HT1080 (cell line): ENCODE measurements at places on chromosomes 12 and 14.

GRCh38 chr12:87848248-87848868, 180.8 kb downstream of the C12orf50 start:
- DNase-seq, result peak; percentile 69

- DNase-seq, result peak; percentile 63
Measured at GRCh38 chr12:60335745-60336144, 739.9 kb downstream of the SLC16A7 start.

DNA sequence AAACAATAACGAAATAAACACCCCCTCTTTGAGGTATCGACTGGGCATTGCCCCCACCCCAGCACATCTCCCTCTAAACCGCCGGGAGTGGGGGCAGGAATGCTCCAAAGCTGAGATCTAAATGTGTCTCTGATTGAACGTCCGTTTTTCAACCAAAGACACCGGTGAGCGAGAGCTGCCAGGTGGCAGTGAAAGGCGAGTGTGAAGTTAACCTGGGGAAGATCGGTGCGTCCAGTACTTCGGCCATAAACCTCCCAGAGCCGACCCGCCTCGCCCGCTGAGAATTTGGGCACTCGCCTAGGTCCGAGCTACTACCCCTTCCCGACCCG, 625 bp downstream of the ANGEL1 start:
- DNase-seq, result no peak

GRCh38 chr12:1630827-1631591, 2.0 kb downstream of the WNT5B start:
- no peak for DNase-seq

- DNase-seq, result no peak
Measured at GRCh38 chr12:75774261-75775052, 257.1 kb downstream of the PHLDA1 start.

DNA sequence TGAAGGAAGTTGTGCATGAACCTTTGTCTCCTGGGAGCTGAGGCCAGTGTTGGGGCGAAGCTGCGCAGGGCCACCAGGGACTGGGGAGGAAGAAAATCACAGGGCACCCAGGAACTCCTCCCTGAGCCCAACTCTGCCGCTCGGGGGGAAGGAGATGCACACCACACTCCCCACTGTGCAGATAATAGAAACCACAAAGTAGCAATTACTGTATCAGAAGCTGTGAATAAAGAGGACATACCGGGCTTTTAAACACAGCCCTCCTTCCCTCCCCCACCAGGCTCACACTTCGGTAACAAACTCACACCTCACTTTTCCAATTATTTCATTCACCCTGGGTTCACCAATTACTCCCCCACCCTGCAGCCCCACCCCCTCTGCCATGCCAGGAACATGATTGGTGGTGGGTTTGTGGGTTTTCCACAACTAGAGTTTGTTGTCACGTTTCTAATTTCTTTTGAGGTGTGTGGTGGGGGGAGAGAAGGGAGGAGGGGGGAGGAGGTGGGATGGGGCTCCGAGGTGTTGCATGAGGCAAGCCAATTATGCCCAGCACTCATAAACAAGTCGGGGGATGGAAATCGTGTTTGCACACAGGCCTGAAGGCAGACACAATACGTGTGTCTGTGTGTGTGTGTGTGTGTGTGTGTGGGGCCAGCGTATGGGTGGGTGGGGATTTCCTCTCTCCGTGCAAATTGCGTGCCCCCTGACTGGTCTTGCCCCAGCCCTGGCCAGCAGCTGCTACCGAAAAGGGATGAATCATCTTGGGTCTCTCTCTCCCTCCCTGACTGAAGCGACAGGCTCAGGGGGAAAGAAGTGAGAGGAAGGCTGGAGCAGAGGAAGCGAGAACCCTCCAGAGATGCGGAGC, 103.3 kb downstream of the RBM19 start:
- DNase-seq, result peak; percentile 87

DNA sequence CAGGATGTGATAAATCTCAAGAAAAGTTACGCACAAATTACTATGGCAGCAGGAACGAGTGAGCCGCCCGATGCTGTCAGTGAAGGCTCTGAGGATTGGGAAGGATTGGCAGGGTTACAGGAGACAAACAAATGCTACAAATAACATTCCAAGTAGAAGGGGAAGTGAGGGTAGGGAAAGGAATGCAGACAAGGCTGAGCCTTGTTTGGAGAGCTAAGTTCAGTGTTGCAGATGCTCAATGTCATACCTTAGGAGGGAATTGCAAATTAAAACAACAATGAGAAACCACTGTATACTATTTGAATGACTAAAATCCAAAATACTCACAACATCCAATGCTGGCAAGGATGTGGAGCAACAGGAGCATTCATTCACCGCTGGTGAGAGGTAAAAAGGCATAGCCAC, 1.3 kb downstream of the CLEC9A start:
- DNase-seq, result peak; percentile 93

DNA sequence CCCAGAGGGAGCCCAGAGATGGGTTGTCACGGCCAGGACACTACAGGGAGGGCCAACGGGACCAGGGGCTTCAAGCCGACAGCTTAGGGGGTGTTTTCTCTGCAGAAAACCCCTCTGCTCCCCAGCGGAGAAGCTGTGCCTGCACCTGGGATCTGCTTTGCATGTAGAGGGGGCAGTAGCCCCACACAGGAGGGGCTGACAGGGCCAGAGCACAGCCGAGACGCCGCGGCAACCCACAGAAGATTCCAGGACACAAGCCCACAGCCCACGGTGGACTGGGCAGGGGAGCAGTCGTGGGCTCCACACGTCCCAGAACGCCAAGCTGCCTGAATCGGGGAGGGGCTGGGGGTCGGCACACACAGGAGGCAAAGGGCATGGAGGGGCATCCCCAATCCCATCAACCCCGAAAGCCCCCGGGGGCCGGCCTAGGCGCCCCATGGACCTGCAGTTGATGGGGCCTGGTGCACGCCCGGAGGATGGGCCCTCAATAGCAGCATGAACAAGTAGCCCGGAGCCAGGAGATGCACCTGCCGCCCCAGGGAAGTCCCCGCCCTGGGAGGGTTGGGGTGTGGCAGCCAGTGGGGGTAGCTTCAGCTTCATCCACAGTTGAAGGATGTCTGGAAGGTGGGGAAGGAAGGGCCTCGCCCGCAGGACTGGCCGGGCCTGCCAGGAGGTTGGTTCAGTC, 30.5 kb upstream of the TMEM179 start:
- no peak for DNase-seq

GRCh38 chr12:101877806-101878242, 444 bp downstream of the DRAM1 start:
- DNase-seq, result peak; percentile 37

DNA sequence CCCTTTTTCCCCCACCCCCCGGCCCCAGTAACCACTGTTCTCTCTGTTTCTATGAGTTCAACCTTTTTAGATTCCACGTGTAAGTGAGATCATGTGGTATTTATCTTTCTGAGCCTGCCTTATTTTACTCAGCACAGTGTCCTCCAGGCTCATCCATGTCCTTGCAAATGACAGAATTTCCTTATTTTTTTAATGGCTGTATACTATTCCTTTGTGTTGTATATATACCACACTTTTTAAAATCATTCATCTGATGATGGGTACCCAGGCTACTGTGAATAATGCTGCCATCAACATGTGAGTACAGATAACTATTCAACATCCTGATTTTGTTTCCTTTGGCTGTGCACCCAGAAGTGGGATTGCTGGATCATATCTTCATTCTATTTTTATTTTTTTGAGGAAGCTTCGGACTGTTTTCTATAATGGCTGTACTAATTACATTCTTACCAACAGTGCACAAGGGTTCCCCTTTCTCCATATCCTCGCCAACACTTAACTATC, 54.7 kb downstream of the DDX51 start:
- DNase-seq, result no peak

GRCh38 chr12:27246774-27247173, 2.7 kb downstream of the STK38L start:
- DNase-seq, result peak; percentile 22

DNA sequence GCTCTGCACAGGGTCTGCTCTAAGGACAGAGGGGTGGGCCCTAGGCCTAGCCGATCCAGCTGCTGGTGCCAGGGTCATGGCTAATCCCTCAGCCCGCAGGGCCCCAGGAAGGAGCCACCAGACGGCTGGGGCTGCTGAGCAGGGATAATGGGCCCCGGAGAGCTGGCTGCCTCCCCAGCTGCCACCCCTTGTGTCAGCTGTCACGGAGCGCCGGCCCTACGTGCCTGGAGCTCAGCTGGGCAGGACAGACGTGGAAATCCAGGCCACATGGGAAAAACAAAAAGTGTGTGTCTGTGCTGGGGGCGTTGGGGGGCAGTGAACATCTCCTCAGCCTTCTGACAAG, 36.2 kb downstream of the CHGA start:
- no peak for DNase-seq

DNA sequence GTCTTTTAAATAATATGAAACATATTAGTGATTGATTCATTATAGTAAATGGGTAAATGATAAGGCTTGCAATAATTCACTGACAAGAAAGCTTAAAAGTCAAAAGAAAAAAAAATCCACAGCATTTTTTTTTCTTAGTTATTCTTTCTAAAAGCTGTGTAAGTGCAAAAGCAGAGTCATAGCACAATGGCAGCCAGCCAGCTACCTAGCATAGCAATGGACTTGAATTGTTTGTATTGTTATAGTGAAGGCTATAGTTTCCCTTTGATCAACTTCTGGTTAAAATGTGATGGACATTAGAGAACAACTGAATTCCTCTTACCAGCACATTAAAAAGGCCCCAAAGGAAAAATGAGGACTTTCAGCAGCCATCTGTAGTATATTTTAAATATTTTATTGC, 232.1 kb downstream of the NAV3 start:
- peak; percentile 46 for DNase-seq

- DNase-seq, result no peak
Measured at GRCh38 chr12:95836630-95837239, 22.0 kb upstream of the SNRPF start.

DNA sequence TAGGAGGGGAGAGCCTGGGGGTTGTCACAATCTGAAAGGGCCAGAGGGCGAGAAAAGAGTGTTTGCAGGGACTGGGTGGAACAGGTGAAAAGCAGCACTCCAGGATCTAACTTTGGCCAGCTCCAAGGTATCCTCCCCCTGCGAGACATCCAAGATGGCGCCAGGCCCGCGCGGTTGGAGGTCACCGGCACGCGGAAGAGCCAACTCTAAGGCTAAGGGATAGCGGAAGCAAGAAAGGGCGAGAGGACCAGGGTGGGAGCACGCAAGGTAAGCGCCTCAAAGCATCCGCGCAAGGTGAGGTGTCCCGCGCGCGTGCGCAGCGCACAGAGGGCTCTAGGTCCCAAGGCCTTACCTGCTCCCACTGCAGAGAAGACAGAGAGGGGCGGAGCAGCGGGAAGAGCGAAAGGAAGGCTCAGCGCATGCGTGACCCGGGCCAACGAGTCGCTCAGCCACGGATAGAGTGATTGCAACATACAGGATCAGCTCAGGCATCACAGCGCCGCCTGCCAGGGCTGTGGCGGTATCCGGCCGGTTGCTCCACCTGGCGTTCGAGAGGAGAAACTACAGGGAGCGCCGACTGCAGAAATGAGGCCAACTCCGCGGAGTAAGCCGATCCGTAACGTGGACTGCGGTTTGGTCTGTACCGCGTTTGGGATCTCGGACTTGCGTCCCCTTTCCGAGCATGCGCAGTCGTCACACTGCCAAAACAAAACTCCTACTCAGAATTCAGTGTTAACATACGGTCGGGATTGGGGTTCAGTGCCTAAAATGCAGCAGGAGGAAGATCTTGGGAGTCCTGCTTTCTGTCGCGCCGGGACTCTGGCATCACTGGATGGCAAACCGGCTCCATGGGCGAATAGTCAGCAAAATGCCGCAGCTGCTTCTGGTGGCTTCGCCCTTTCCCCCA, at the start of gene ATP5MC2:
TSS of gene ATP5MC2 (minus strand) at position 383 of the 907 bp plus-strand sequence. CDS start 3,469 bp downstream, outside the sequence.
- peak; percentile 99 for DNase-seq

GRCh38 chr12:130651188-130651959, 64.7 kb downstream of the RIMBP2 start:
- no peak for DNase-seq

- peak; percentile 52 for DNase-seq
Measured at GRCh38 chr12:45989721-45990467, 480 bp downstream of the SCAF11 start.

DNA sequence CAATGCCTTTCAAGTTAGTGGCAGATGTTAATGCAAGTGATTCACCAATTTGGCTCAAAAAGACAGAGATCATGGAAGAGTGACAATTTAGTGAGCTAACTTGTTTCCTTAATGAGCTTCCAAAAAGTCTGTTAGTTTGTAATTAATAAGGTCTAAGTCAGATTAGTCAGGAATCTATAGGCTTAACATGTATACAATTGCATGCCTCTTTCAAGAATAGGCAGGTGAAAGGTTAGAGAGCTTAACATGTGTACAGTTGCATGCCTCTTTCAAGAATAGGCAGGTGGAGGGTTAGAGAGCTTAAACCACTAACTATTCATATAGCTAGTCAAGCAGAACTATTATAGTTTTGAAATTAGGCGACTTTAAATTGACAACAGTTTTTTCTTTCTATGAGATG, 663.8 kb downstream of the C12orf50 start:
- no peak for DNase-seq

- DNase-seq, result no peak
Measured at GRCh38 chr14:52259434-52259833, 8.1 kb upstream of the PTGDR start.

DNA sequence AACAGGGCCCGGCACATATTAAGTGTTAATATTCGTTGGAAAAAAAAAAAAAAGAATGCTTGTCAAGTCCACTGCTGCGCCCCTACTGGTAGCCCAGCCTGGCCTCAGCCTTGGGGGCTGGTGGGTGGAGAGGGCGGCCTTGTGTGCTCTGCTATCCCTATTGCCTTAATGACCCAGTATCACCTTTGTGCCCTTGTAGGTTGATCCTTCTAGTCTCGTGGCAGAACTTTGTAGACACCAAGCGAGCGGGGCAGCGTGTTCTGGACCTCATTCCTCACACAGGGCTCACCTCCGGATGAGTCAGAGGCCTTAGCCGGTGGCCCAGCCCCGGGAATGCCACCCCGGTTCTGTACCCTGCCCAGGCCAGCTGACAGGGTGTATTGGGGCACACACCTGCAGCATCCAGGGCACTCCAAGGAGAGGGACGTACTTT, 1.8 kb upstream of the RCOR1 start:
- peak; percentile 63 for DNase-seq

GRCh38 chr14:31128601-31129526, 78.7 kb downstream of the HECTD1 start:
- no peak for DNase-seq

DNA sequence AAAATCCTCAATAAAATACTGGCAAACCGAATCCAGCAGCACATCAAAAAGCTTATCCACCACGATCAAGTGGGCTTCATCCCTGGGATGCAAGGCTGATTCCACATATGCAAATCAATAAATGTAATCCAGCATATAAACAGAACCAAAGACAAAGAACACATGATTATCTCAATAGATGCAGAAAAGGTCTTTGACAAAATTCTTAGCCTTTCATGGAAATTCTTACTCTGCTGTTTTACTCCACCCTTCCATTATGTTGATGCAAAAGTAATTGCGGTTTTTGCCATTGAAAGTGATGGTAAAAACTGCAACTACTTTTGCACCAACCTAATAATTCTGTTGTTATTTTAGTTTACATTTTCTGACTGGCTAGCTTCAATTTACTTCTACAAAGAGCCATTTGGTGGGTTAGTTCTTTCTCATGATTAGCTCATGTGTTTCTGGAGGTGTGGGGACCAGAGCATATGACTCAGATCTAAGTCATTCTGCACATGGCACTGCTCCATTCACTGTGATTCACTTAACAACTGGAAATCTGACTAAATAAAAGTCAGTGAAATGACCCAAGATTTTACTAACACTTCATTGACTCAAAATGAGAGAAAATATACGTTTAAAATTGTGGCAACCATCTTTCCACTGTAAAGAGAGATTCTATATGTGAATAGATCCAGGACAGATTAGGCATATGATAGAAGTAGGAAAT, 99.9 kb downstream of the TMTC3 start:
- DNase-seq, result peak; percentile 97

- no peak for DNase-seq
Measured at GRCh38 chr12:70711831-70712230, 74.6 kb upstream of the PTPRB start.
